ENCODE measurements at places on chromosomes 12 and 14.

DNA sequence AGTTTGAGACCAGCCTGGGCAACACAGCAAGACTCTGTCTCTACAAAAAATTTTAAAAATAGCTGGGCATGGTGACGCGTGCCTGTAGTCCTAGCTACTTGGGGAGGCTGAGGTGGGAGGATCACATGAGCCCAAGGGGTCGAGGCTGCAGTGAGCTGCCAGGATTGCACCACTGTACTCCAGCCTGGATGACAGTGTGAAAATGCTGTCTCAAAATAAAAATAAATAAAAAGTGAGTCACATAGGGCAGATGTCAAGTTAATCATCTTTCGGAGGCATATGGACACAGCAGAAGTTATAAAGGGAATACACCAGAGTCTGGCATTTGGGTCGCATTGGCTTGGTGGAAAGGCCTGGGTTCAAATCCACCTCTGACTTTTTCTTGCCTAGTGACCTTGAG, 92.7 kb downstream of the PHETA1 start:
- no peak for DNase-seq

GRCh38 chr12:57250541-57250940, 446 bp downstream of the STAC3 start:
- DNase-seq: no peak

GRCh38 chr12:53995002-53995377, 5.0 kb upstream of the HOXC9 start:
- DNase-seq: no peak

GRCh38 chr14:44041700-44042099, 465.4 kb downstream of the FSCB start:
- DNase-seq: no peak

- no peak for DNase-seq
These were observed 608.4 kb downstream of the LRFN5 start for GRCh38 chr14:42214981-42215491.

- no peak for DNase-seq
These were observed 8.9 kb downstream of the PDE1B start for GRCh38 chr12:54558311-54558710.

DNA sequence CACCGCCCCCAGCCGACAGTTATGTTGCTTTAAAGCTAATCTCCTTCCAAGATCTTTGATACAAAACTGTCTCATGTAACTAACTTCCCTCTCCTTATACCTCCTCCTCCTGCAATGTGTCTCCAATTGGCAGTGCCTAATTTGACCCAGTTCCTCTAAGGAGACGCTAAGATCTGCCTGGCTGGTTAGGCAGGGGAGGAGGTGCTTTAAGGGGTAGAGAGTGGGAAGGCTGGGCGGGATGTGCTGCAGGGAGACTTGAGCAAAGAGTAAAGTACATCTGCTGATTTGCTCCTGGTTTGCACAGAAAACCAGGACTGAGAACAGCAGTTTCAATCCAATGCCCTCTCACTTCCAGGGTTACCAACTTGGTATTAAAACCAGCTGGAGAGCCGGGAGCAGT, 7.4 kb upstream of the IKZF4 start:
- no peak for DNase-seq

GRCh38 chr14:32350020-32350419, 20.9 kb downstream of the AKAP6 start:
- DNase-seq: no peak

DNA sequence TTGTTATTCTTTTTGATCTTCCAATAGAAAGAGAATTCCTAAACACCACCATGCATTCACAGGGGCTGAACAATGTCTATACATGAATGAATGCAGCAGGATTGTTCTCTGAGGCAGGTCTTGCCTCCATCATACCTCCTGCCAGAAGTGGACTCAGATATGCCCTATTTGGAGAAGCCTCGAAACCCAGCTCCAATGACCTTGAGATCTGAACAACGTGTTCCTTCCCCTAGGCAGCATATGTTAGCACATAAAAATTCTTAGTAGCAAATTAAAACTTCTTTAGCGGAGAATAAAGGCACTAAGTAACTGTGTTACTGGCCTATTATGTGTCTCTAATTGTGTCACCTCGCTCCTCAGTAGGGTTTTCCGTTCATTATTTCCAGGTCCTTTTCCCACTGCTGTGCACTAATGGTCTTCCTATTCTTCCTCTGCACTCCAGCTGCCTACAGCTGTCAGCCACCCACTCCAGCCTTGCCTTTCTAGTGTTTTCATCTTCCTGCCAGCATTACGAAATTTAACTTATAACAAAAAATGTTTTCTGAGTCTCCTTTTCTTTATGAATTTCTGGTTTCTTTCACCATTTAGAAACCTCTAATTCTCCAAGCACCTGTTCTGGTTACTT, 62.6 kb upstream of the IGF1 start:
- DNase-seq: no peak

DNA sequence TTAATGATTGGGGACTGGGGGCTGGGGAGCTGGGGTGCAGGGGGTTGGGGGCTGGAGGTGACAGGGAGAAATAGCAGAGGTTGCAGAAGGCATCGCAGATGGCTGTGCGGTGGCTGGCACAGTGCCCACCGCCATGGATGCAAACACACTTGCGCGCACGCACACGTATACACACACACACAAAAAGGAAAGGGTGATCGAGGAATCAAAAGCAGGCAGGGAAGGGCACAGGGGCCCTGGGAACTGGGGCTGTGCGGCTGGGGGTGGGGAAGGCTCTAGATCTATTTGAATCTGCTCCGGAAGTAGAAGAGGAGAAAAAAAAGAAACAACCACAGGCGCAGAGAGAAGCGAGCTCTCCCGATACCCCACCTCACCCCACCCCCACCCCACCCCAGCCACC, 39.4 kb downstream of the ZFHX2 start:
- no peak for DNase-seq

GRCh38 chr12:113040722-113041171, 15.8 kb upstream of the DTX1 start:
- no peak for DNase-seq

GRCh38 chr12:57222286-57223190, 5.9 kb downstream of the NXPH4 start:
- no peak for DNase-seq

- DNase-seq: no peak
These were observed 1.8 kb downstream of the SMIM41 start for GRCh38 chr12:52081263-52081733.

GRCh38 chr14:25041898-25042297, 8.0 kb downstream of the STXBP6 start:
- DNase-seq: no peak

DNA sequence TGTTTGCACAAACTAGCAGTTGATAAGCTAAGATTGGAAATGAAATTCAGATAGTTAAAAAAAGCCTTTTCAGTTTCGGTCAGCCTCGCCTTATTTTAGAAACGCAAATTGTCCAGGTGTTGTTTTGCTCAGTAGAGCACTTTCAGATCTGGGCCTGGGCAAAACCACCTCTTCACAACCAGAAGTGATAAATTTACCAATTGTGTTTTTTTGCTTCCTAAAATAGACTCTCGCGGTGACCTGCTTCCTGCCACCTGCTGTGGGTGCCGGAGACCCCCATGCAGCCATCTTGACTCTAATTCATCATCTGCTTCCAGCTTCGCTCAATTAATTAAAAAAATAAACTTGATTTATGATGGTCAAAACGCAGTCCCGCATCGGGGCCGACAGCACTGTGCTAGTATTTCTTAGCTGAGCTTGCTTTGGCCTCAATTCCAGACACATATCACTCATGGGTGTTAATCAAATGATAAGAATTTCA, 335.6 kb downstream of the TMEM121 start:
- DNase-seq: no peak

DNA sequence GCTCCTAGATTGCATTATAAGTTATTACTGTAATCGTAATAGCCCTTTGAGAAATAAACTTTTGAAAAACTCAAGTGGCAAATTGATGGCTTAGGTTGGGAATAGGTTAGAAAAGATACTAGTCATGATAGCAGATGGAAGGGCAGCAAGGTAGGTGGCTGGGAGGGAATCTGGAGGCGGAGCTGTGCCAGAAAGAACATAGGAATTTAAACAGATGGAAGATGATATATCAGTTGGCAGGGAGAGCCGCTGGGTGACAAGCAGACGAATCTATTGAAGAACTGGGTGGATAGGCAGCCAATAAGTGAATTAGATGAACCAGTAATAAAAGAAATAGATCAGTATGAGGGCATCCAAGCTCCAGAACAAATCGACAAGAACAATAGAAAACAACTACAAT, 142.1 kb downstream of the CNTN1 start:
- no peak for DNase-seq

DNA sequence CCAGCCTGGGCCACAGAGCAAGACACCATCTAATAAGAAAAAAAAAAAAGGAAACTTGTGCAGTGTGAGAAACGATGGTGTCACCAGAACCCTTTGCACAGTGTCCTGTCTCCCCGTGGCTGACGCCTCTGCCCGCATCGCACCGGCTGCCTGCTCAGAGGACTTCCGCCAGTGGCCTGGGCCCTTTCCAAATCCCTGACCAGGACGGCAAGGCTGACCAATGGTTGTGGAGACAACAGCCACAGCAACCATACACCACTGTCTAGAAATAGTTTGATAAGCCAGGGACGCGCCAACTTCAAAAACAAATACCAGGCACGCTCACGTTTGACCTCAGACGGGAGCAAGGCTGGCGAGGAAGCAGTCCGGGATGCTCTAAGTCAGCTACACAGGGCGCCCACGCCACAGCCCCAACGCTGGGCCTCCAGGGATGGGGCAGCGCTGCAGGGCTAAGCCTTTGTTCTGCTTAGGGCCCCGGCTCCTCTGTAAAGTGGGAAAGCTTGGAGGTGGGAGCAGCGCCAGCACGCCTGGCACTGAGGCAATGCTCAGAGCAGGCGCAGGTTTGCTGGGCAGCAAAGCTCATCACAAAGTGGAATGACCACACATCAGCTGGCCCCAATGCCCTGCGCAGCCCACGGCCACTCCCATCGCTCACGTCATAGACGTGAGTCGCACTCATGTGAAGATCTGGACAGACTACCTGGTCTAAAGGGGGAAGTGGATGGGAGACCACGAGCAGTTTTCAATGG, 12.5 kb downstream of the PGAM5 start:
- no peak for DNase-seq

- DNase-seq: no peak
These were observed 906 bp downstream of the LARP4 start for GRCh38 chr12:50401500-50402081.

DNA sequence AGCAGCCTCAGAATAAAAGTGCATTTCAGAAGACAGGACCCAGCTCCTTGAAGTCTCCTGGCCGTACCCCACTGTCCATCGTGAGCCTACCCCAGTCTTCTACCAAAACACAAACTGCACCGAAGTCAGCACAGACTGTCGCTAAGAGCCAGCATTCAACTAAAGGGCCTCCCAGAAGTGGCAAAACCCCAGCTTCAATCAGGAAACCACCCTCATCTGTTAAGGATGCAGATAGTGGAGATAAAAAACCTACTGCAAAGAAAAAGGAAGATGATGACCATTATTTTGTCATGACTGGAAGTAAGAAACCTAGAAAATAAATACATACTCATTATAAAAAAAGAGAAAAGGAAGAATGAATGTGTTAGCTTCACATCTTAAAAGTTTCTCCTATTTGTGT, 51.1 kb downstream of the GAS2L3 start:
- no peak for DNase-seq

- no peak for DNase-seq
These were observed 413 bp downstream of the DAD1 start for GRCh38 chr14:22588526-22589095.

- no peak for DNase-seq
These were observed at the start of gene KLHL33 for GRCh38 chr14:20435582-20436362. Gene KLHL33 (minus strand): TSS chr14:20436166. CDS start chr14:20435811, 355 bp downstream.

DNA sequence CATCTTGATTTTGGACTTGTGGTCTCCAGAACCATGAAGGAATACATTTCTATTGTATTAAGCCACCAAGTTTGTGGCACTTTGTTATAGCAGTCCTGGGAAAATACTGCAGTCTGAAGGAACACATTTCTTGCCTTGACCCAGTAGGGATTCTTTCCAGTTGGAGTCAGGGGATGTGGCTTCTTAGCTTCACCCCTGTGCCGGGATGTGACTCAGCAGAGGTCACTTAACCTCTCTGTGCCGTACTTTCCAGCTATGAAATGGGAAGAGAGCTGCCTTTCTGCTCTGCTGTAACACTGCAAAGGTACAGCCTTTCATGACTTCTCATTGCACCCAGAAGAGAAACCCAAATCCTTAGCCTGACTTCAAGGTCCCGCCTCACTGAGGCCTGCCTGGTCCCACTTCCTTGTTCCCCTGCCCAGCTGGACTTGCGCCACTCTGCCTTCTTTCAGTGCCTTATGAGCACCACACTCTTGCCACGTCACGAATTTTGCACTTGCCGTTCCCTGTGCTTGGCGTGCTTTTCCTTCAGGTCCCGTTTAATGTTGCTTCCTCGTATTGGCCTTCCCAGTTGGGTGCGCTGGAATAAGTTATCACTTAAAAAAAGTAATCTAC, 24.2 kb downstream of the CHST11 start:
- DNase-seq: no peak

GRCh38 chr12:126534942-126535341, 1469.7 kb downstream of the AACS start:
- DNase-seq: no peak

DNA sequence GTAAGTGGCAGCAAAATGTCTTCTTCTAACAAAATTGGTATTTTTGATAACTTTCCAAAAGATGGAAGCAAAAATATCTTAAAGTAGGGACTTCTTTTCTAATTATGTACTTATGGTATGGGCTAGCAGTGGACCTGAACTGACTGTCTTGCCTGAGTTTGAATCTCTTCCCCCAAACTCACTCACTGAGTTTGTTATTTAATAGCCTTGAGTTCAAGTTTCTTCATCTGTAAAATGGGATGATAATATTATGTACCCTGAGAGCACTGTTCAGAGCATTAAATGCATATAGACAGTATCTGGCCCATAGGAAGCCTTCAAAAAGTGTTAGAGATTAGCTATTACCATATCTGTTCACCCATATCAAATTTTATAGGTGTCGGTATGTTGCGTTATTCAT, 210.4 kb upstream of the NUDT4 start:
- DNase-seq: no peak

GRCh38 chr12:104219908-104220404, 4.4 kb downstream of the TXNRD1 start:
- DNase-seq: peak; percentile 19

- no peak for DNase-seq
These were observed 13.5 kb downstream of the KMT5A start for GRCh38 chr12:123397400-123397799.

DNA sequence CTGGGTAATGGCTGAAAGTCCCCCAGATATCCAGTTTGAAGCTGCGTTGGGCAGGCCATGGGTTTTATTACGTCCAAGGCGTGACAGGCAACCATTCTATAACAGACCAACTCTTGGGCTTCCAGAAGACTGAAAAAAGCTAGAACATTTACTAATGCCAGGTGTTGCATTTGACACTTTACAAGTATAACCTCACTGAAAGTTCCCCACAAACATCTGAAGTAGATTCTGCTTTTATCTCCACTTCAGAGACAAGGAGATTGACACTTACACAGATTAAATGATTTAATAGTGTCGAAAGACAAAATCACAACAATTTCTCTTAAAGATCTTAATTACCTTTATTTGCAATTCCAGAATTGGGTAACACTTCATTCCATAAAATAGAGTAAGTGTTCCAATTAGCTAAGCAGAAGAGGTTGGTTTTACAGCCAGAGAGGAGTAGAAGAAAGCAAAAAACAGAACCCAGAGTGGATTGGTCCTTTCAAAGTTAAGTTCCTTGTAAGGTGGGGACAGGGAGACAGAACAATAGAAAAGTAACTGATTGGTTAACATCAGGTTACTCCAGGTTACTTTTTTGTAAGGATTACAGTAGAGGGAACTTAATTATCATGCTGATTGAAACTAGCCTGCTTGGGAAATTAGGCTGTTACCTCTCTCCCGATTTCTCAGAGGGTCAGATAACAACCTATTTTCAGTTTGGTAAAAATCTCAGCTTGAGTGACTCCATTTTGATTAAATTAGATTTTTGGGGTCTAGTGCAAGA, 11.3 kb downstream of the SOCS2 start:
- DNase-seq: no peak

- peak; percentile 2 for DNase-seq
These were observed 58.6 kb downstream of the TSPAN9 start for GRCh38 chr12:3135522-3136461.

All from activated CD4-positive, CD25-positive, alpha-beta regulatory T cell treated with anti-CD3 and anti-CD28 coated beads, Interleukin-2, amount 50 U/mL, for 16 hours (primary cell).